ENCODE measurements at places on chromosomes 3 and 15. TPM values are rescaled to one million over a fixed set of nuclear protein-coding genes. Genes with fewer than 3 reads are reported as not detected.

The UROC1 gene
- not detected for total RNA-seq

The FANCD2OS gene
- not detected for total RNA-seq

The ADCY5 gene
- 6.8 TPM for total RNA-seq

The SLC51A gene
- total RNA-seq = not detected

The FANCD2 gene
- 17.9 TPM for total RNA-seq

The ZSCAN29 gene
- total RNA-seq = 35.5 TPM

The ONECUT1 gene
- 0.18 TPM for total RNA-seq

The CDHR4 gene
- not detected for total RNA-seq

The TP63 gene
- 28.6 TPM for total RNA-seq

DNA sequence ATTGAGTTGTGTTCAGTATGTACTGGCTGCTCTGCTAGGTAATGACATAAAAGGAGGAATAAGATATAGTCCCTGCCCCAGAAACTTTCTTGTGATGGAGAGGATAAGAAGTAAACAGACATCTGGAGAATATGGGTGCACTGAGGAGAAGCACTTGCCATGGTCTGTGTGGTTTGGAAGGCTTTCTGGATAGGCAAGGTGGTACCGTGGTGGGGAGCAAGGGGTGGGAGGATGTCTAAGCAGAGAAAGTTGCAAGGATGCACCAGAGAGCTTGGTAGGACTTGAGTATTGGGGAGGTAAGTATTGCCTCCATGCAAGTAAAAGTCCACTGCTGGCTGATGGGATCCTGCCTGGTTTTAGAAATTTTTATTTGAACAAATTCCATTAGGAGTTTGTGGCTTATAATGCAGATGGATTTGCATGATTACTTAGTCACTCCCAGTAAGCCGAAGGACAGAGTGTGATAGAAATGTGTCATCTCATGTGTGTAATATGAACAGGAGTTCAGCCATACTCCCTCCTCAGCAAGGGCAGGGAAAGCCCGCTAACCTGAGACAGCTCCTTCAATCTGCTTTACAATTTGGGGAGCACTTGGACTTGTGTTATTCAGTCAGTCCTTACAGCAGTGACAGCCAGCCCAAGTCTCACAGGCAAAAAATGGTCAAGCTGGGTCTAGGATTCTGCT, 53.6 kb downstream of the CLSTN2 start:
- H3K36me3 ChIP-seq = no peaks in the 10 kb centered on the region
- H3K4me1 ChIP-seq = no peaks in the 10 kb centered on the region
- no peak overlapping the region for H3K4me3 ChIP-seq
- no peak for DNase-seq
- no peak overlapping the region for H3K27ac ChIP-seq

DNA sequence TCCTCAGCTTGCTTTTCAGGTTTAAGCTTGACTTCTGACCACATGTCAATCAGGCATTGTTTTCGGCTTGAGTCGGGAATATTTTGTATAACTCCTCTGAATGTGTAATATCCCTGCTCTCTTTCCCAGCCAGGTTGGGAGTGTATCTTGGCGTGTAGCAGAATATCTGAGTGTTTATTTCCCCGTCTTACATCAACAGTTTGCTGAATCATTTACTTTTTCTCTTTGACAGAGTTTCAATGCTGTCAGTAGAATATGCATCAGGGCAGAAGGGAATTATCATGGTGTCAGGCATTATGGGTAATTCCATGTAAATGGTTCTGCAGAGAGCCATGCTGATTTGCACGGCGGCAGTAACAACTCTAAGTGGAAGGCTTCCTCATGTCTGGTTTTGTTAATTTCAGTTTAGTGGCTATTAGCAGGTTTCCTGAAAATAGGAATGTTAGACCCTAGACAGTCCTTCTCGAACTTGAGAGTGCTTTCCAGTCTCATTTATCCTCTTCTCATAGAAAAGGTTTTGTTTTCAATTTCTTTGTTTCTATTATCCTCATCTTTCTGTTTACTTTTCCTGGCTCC, 566.3 kb downstream of the AGBL1 start:
- no peak for DNase-seq
- no peak overlapping the region for H3K27ac ChIP-seq
- H3K36me3 ChIP-seq = no peaks in the 10 kb centered on the region

DNA sequence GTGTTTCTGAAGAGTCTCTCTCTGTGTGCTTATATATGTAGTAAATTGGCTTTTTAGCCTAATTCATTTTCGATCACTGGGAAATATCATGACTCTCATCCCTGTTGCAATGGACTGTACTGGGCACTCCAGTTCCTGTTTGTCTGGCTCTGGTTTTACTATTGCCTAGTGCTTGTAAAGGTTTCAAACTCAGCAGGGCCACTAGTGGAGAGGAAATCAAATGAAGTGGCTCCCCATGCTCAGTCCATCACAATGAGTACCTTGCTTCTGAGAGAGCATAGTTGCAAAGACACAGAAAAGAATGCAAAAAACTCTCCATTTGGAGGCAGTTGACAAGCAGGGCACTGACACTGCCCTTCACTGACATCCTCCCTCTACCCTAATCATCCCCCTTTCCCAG, 167.8 kb downstream of the TAFA4 start:
- H3K36me3 ChIP-seq = no peaks in the 10 kb centered on the region
- DNase-seq = no peak
- no peak overlapping the region for H3K27ac ChIP-seq
- H3K4me3 ChIP-seq = no peak overlapping the region

DNA sequence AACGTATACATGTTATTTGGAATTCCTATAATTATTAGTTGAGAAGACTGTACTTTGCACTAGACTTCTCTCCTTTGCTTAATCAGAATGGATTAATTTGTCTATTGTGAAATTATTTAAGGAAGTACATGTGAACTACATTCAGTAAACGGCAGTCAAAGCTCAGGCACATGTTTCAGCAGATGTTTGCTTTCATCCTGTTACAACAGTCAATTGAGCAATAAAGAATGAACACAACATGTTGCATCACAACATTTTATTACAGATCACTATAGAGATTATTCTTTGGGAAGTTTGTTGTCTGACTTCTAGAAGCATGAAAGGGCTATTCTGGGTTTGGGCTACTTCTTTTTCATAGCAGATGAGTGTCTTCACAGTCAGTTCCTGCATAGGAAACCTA, 39.2 kb downstream of the RAB27A start:
- H3K36me3 ChIP-seq = no peaks in the 10 kb centered on the region
- H3K27ac ChIP-seq = no peak overlapping the region
- no peaks in the 10 kb centered on the region for H3K27me3 ChIP-seq
- H3K4me1 ChIP-seq = peaks cover 7% of the 10 kb centered on the region
- H3K4me3 ChIP-seq = no peak overlapping the region
- no peak for DNase-seq

GRCh38 chr3:14397940-14398796, 4.2 kb upstream of the SLC6A6 start:
- H3K27ac ChIP-seq = no peak overlapping the region
- DNase-seq = no peak
- H3K27me3 ChIP-seq = peaks cover 16% of the 10 kb centered on the region
- H3K4me3 ChIP-seq = no peak overlapping the region
- no peaks in the 10 kb centered on the region for H3K36me3 ChIP-seq

GRCh38 chr3:37217098-37217849, 42.9 kb upstream of the LRRFIP2 start:
- H3K36me3 ChIP-seq = no peaks in the 10 kb centered on the region
- peaks cover 7% of the 10 kb centered on the region for H3K4me1 ChIP-seq
- H3K27me3 ChIP-seq = peaks cover 10% of the 10 kb centered on the region
- H3K4me3 ChIP-seq = no peak overlapping the region
- H3K27ac ChIP-seq = no peak overlapping the region

DNA sequence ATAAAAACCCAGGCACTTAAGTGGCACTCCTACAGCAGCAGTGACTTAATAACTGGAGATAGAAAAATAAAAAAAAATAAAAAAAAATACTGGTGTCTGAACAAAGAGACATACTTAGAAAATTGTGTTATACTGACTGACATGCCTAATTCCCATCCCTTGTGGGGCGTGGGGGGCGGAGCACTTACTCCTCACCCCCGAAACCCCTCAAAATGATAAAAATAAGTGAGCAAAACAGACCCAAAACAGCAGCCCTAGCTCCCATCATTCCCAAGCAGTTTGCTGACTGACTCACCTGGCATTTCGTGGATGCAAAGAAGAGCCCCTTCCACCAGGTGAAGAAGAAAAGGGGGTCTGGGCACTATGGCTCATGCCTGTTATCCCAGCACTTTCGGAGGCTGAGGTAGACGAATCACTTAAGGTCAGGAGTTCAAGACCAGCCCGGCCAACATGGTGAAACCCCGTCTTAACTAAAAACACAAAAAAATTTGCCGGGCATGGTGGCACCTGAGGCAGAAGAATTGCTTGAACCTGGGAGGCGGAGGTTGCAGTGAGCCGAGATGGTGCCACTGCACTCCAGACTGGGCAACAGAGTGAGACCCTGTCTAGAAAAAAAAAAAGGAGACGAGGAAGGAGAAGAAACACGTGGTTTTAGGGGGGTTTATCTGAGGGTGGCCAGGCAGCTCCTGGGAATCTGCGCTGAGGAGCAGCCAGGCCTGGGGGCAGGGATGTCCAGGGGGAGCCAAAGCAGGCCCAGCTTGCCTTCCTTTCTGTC, 50.8 kb upstream of the BLM start:
- no peak for DNase-seq
- H3K27ac ChIP-seq = no peak overlapping the region
- H3K4me1 ChIP-seq = peaks cover 5% of the 10 kb centered on the region

- peaks cover 50% of the 10 kb centered on the region for H3K36me3 ChIP-seq
- no peak for DNase-seq
- no peaks in the 10 kb centered on the region for H3K4me1 ChIP-seq
- H3K27me3 ChIP-seq = no peaks in the 10 kb centered on the region
- H3K27ac ChIP-seq = no peak overlapping the region
These were observed 16.4 kb downstream of the SRPRB start for GRCh38 chr3:133821767-133822638.

DNA sequence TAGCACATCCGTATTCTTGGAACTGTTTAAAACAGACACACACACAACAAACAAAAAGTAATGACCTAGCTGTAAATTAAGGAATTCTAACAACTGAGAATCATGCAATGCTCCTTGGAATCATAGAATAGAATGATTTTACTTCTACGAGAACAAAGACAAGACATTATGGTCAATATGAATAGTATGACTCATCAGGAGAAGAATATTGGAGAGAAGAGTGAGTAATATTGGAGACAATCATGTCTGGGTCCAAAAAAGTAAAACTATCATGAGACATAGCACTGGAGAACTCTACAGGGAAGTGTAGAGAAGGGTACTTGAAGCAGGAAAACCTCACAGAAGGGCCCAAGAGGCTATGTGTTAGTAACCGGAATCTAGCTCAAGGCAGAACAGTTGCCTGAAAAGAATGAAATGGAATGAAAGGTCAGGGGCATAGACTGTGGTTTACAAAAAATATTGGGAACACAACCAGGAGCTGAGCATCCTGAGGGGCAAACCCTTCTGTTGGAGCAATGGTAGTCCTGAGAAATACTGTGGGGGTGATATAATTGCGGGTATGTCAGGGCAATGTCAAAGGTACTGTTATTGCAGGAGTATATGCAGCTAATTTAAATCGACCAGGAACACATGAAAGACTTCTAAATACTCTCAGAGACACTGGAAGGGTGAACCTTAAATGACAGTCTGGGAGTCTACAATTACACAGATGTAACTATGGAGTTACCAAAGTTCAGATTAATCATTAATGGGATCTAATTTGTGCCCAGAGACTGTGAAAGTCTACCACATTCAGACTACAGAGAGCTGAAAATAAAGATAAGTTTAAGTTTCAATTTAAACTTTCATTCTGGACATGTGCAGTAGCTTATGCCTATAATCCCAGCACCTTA, 201.2 kb downstream of the BCHE start:
- no peak overlapping the region for H3K4me3 ChIP-seq
- H3K36me3 ChIP-seq = no peaks in the 10 kb centered on the region
- DNase-seq = no peak
- H3K4me1 ChIP-seq = no peaks in the 10 kb centered on the region
- no peaks in the 10 kb centered on the region for H3K27me3 ChIP-seq

GRCh38 chr3:126389112-126389793, 5.5 kb upstream of the CFAP100 start:
- peak overlapping the region; percentile 55 for H3K4me3 ChIP-seq
- peak; percentile 58 for DNase-seq
- peaks cover 3% of the 10 kb centered on the region for H3K4me1 ChIP-seq
- H3K27ac ChIP-seq = no peak overlapping the region
- no peaks in the 10 kb centered on the region for H3K36me3 ChIP-seq

GRCh38 chr3:32082721-32083120, 23.7 kb upstream of the GPD1L start:
- H3K4me1 ChIP-seq = peaks cover 28% of the 10 kb centered on the region
- H3K27ac ChIP-seq = peak overlapping the region; percentile 66
- peaks cover 1% of the 10 kb centered on the region for H3K36me3 ChIP-seq
- no peak for DNase-seq

DNA sequence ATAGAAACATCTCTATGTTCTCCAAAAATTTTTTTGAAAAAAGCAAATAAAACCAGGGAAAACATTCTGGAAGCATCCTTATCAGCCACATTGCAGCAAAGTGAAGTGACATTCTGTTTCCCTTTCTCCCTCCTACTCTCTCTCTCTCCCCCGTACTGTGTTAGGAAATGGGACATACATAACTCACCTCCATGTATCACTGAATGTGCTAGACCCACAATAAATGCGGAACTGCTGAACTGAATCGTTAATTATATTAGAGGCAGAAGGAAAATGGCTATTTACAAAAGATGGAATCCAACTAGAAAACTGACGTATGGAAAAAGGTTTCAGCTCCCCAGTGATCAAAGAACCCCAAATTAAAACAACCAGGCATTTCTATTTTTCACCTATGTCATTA, 129.8 kb downstream of the MINAR1 start:
- H3K27ac ChIP-seq = no peak overlapping the region
- no peaks in the 10 kb centered on the region for H3K36me3 ChIP-seq
- no peak overlapping the region for H3K4me3 ChIP-seq

- DNase-seq = peak; percentile 93
- H3K27ac ChIP-seq = no peak overlapping the region
- peak overlapping the region; percentile 76 for H3K4me3 ChIP-seq
- peaks cover 7% of the 10 kb centered on the region for H3K4me1 ChIP-seq
These were observed 1.3 kb downstream of the SLC7A14 start for GRCh38 chr3:170584585-170585007.

- no peak for DNase-seq
- no peaks in the 10 kb centered on the region for H3K36me3 ChIP-seq
- H3K27me3 ChIP-seq = no peaks in the 10 kb centered on the region
- no peak overlapping the region for H3K4me3 ChIP-seq
- peaks cover 10% of the 10 kb centered on the region for H3K4me1 ChIP-seq
These were observed 68.8 kb downstream of the VGLL3 start for GRCh38 chr3:86921971-86922680.

DNA sequence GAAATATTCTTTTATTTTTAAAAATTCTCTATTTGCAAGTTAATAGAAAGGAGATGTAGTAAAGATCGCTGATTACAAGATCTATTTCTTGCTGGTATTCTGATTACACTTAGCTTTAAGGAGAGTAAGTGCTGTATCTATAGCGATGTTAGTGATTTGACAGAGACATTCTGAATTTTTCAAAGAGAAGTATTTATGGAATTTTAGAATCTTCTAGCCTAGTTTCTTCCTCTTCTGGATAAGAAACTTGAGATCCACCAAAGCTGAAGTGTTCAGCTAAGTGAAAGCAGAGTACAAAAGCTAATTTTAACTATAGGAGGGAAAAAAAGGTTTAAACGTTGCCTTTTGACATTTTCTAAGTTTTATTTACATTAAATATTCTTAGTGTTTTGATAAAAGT, 72.1 kb upstream of the RARB start:
- H3K27me3 ChIP-seq = no peaks in the 10 kb centered on the region
- peaks cover 31% of the 10 kb centered on the region for H3K36me3 ChIP-seq
- peak overlapping the region; percentile 77 for H3K27ac ChIP-seq
- no peak for DNase-seq
- peaks cover 37% of the 10 kb centered on the region for H3K4me1 ChIP-seq
- no peak overlapping the region for H3K4me3 ChIP-seq

- H3K4me1 ChIP-seq = peaks cover 8% of the 10 kb centered on the region
- peaks cover 10% of the 10 kb centered on the region for H3K36me3 ChIP-seq
- H3K27ac ChIP-seq = no peak overlapping the region
- H3K27me3 ChIP-seq = no peaks in the 10 kb centered on the region
These were observed 6.7 kb downstream of the SLTM start for GRCh38 chr15:58926823-58927222.

Data from mesothelial cell of epicardium (in vitro differentiated cells).